ENCODE measurements at places on chromosomes 5 and 9.
A peak's percentile ranks its signal among the peaks of the same experiment; 100 is the strongest.

DNA sequence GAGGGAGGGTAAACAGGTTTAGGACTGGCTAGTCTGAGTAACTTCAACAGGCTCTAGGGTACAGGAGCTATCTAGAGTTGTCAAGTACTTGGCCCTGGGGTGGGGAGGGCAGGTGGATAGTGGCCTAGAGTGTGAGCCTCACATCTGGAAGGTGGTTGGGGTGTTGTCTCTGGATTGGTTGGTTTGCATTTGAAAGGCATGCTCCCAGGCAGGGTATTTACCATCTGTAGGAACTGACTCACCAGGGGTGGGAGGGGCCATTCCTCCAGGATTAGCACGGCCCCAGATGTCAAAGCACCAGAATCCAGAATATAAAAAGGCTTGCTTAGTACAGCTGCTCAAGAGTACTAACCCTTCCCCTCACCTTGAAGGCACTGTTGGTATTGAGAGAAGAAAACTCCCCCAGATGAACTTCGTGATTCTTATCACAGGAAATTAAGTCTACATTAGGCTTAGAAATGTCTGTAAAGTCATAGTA, 193.3 kb downstream of the NTRK2 start:
- no peak for DNase-seq

GRCh38 chr9:694403-695154, 146.9 kb upstream of the DMRT1 start:
- DNase-seq: peak; percentile 42

DNA sequence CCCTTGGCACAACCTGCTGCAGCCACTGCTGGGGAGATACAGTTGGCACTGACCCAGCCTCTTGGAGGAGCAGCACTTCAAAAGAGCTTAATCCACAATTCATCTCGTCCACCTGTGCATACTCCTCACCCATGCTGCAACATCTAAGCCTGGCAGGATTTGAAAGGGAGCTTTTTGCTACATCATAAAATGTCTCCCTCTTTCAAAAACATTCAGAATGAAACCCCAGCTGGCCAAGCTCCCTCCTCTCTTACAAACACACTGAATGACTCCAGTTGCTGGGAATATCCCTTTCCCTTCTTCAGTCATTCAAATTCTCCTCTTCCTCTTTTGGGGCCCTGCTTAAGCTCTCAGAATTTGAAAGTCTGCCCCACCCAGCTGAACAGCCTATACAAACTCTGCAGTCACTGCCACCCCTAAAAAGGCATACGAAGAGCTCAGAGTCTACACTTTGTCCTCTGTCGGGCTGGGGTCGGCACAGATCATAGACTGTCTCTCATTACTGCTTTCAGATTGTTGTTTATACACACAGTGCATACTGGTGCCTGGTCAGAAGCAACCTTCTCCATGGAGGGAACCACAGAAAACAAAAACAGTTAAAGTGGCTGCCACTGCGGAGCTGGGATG, 8.8 kb upstream of the C5orf15 start:
- DNase-seq: peak; percentile 90

GRCh38 chr5:156419661-156420060, 92.7 kb downstream of the SGCD start:
- DNase-seq: no peak

DNA sequence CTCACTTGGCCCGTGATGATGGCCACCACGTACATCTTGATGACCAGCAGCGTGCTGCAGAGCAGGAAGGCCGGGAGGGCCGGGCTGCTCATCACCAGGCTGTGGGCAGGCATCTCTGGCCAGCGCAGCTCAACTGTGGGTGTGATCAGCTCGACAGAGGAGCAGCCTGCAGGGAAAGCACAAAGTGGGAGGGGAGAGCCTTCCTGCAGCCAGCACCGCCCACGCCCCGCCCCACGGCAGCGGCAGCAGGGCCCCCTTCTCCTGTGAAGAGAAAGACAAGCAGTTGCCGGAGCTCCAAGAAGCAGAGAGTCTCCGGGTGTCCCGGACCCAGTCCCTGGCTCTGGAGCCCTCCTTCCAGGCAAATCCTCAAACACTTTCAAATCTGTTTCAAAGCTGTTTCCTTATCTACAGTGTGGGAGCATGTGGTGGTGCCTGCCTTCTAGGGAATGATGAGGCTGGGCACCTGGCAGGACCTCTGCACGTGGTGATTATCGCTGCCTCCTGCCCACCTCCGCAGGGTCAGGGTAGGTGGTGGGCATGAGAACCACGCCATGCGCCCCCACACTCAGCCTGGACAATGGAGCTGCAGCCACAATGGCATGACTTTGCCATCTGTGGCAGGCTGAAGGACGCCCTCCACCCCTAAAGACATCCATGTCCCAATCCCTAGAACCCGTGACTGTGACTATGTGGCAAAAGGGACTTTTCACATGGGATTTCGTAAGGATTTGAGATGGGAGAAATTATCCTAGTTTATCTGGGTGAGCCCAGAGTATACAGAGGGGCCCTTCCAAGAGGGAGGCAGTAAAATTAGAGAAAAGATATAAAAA, at the start of gene PTGES:
Gene PTGES, minus strand, starts transcription at position 143 of the 830 bp plus-strand sequence. Its CDS starts 30 bp downstream, at position 113.
- DNase-seq: peak; percentile 84

- DNase-seq: no peak
Observed at GRCh38 chr5:56056875-56057274, 62.1 kb upstream of the IL6ST start.

GRCh38 chr5:176870110-176870591, 29.0 kb downstream of the HK3 start:
- no peak for DNase-seq

GRCh38 chr9:95725045-95725444, 150.4 kb upstream of the ERCC6L2 start:
- no peak for DNase-seq

DNA sequence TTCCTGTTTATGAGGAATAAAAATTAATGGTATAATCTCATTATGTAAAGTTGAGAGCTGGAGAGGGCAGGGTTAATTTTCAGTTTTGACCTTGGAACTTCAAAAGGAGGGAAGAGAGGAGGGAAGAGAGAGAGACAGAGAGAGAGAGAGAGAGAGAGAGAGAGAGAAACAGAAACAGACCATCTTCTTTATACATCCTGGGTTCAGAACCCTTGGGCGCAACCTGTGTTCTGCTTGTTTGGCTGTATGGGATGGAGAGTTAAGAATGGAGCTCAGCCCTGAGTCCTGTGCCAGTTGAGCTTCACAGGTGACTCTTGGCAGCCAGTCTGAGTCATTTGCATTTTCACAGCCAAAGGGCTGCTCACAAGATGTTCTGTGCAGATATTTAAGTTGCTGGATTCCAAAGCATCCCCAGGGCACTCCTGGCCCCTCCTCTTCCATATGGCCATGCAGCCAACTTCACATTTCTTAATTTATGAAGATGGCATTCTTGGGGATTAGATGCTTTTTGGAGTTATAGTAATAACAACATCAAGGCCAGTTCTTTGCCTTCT, 143.5 kb downstream of the CARTPT start:
- DNase-seq: no peak

DNA sequence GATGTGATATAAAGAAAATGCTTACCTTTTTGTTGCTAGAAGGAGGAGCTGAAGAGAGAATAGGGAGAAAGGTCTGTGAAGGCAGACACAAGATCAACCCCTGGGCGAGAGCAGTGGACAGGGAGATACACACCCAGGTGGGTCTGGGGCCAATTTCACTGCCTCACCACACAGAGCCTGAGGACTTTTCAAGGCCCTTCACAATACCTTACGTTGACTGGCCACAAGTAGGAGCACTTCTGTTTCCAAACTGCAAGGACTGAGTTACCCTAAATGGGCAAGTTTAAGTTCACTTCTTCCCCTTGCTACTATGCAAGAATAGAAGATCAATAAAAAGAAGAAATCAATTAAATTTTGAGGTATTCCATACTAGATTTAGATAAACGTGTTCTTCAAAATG, 174.5 kb upstream of the SLC12A2 start:
- DNase-seq: peak; percentile 14

GRCh38 chr5:68426586-68426985, 211.0 kb downstream of the PIK3R1 start:
- no peak for DNase-seq

DNA sequence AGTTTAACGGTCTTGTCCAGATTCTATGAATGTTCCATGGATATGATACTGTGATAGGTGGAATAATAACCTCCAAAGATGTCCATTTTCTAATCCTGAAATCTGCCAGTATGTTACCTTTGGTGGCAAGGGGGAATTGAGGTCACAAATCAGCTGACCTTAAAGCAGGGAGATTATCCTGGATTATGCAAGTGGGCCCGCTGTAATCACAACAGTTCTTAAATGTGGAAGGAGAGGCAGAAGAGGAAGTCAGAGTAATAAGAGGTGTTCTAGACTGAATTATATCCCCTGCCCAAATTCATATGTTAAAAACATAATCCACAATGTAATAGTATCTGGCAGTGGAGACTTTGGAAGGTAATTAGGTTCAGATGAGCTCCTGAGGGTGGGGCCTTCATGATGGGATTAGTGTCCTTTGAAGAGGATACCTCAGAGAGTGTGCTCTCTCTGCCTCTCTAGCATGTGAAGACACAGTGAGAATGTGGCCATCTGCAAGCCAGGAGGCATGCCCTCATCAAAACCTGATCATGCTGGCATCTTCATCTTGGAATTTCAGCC, 47.6 kb upstream of the ZFAND5 start:
- peak; percentile 32 for DNase-seq
